ENCODE measurements at places on chromosomes 2 and 18.

DNA sequence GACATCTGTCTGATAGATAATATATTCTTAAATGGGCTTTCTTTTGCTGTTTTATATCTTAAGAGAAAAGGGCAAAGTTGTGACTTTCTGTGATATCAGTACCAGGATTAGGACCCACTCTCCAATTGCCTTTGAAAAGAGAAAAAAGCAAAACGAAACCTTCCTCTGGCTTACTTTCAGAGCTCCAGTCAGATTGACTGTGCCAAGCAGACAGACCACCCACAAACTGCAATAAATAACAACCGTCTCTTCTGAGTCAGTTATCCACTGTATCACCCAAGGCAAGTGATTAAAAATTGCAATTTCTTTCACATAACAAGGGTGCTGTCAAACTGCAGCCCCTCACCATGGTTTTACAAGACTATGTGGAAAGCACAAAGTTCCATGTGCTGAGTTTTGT lies 230.5 kb upstream of the SETBP1 start:
- no peak for DNase-seq

GRCh38 chr2:119225105-119225865 lies 1.7 kb downstream of the STEAP3 start:
- DNase-seq = no peak

- DNase-seq = no peak
Observed at GRCh38 chr2:89845532-89845931, 1154.1 kb downstream of the RPIA start.

GRCh38 chr2:100845141-100845991 lies 25.4 kb downstream of the NPAS2 start:
- DNase-seq = no peak

GRCh38 chr2:102632380-102633175 lies 13.2 kb downstream of the SLC9A2 start:
- no peak for DNase-seq

GRCh38 chr2:182870227-182870626 lies 3.8 kb upstream of the FRZB start:
- no peak for DNase-seq

GRCh38 chr2:132542953-132543569 lies 126.5 kb downstream of the GPR39 start:
- no peak for DNase-seq

DNA sequence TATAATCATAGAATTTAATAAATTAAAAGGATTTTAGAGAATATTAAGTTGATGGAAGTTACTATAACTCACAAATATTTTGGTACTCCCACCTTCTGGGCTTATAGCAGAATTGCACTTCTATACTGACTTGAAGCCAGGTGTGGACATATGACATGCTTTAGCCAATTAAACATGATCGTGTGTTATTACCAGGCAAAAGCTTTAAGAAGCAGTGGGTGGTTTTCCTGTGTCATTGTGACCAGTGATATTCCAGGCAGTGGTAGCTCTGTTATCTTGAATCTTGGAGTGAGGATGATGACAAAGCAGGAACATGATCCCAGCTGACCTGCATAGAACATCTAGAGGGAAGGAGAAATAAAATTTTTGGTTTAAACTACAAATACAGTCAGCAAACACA lies 370.9 kb upstream of the ZEB2 start:
- no peak for DNase-seq

DNA sequence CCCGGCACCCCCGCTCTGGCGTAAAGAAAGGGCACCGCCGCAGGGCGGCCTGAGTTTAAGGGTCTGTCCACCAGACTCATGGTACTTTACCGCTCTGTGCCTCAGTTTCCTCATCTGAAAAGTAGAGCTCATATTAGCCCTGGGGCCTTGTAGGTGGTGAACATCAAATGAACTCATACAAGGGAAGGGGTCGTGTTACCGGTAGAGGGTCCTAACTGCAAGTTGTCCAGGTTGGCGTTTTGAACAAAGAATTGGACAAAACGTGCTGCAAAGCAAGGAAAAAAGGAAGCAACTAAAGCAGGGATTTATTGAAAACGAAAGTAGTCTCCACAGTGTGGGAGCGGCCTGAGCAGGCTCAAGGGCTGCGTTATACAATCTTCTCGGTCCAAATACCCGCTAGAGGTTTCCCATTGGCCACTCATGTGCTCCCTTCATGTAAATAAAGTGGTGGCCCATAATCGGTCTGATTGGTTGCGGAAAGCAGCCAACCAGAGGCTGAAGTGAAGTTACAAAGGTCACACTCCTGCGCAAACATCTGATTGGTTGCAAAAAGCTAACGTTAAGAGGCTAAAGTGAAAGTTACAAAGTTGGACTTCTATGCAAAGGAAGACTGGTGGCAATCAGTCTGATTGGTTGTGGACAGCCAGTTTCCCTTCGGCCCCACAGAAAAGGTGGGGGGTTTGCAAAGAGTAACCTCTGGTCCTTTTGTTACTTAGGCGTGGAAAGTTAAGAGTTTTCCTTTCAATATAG lies 80.7 kb upstream of the LDLRAD4 start:
- DNase-seq = no peak

DNA sequence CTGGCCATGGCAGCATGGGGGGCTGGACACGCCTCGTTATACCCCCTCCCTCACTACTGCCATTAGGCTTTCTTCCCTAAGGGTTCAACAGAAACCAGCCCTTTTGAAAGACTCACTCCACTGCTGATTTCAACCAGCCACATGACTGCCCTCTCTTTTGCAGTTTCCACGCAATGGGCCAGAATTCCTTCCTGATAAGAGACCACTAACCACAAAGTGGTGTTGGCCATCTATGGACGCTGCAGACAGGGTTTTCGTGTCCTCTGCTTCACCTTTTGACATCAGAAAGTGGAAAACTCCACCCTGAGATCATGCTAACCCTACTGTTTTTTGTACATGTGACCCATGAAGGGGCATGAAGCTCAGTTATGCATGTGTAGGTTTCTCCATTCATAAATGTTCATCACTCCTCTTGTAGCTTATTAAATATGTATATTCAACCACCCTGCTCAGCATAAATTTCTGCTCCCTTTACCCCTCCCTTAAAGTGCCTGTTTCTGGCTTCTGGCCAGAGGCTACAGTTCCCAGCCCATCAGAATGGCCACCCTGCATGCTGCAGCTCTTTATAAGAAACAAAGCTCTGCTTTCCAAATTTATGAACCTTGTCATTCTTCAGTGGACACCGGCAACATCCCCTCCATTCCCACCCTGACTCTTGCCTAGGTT lies 106.6 kb upstream of the MSH6 start:
- DNase-seq = no peak

DNA sequence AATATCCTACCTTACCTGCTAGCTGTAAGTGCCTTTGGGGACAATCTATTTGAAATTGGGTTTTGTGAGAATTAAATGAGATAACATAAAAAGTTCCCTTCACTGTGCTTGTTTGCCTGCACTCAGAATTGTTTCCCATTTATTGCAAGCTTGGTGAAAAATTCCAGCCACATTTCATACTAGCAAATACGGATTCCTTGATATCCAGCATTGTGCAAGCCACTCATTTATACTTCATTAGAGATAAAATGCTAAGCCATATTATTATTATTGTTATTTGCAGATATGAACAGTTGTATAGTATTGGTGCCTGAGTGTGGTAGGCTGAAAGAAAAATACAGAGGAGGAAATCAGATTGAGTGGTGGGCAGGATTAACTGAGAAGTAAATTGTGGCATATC lies 31.9 kb downstream of the ACSL3 start:
- DNase-seq = no peak

DNA sequence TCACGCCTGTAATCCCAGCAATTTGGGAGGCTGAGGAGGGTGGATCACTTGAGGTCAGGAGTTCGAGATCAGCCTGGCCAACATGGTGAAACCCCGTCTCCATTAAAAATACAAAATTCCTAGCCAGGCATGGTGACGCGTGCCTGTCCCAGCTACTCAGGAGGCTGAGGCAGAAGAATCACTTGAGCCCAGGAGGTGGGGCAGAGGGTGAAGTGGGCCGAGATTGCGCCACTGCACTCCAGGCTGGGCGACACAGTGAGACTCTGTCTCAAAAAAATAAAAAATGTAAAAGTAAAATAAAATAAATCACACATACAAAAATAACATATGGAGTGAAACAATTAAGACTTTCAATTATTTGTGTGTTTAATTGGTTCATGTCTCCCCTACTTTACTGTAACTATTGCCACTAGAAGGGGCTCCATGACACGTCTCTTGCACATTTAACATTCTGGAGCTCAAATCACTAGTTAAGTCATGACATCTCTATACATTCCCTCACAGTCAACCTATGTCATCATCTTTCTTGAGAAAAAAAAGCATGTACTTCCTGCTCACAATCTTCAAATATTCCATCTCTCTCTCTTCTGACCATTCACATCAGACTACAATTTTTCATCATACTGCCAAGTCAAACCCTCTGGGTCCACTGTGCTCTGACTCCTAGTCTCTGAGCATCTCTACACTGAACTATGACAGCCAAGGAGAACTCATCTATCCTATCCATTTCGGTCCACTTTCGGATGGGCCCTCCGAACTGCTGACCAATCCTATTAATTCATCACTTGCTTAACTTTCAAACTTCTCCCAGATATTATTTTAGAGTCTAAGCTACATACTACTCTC lies 6.7 kb downstream of the GFPT1 start:
- no peak for DNase-seq

DNA sequence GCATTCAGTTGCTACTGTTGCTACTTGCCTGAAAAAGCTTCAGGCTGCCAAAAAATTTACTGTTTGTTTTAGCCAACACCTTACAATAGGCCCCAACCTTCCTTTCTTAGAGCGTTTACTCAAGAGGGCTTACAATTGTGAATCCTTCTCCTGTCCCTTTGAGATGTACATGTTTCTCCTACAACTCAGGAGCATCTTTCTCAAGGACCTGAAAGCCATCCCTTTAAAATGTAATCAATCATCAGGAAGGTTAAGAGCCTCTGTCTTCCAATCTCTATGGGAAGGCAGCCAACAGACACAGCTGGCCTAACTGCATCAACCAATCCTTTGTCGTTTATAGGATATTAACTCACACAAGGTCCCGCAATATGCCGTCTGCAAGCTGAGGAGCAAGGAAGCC lies 3.4 kb upstream of the IER3IP1 start:
- DNase-seq = no peak

- no peak for DNase-seq
Observed at GRCh38 chr2:241088791-241089732, 13.0 kb downstream of the MTERF4 start.

DNA sequence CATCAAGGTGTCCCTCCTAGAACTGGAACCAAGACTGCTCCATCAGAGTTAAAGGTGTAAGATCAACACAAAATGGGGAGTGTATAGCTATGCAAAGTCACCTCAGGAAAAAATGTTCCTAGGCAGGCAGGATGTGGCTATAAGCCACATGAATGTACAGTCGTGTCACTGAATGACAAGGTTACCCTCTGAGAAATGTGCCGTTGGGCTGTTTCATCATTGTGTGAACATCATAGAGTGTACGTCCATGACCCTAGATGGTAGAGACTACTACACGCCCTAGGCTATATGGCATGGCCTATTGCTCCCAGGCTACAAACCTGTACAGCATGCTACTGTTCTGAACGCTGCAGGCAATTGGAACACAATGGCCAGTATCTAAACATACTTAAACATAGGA lies 24.5 kb downstream of the TYMS start:
- no peak for DNase-seq

- no peak for DNase-seq
Observed at GRCh38 chr2:174570318-174570958, 27.2 kb downstream of the WIPF1 start.

DNA sequence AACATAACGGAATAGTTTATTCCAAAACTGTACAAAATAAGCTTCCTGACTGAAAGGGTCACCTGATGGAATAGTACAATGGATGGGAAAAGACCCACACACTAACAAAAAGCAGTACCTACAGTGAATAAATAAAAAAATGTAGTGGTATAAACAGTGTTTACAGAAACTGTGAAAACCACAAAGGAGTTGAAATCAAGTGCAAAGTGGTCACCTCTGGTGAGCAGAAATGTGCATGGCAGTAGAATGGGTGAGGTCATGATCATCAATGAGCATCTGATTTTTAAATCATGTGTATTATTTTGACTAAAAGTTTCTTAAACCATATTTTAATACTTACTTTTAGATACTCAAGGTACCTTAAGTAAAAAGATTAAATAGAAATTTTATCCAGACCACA lies 11.4 kb downstream of the WDSUB1 start:
- DNase-seq = no peak

- no peak for DNase-seq
Observed at GRCh38 chr2:37648331-37649011, 23.0 kb downstream of the CDC42EP3 start.

GRCh38 chr18:40917056-40917455 lies 1038.0 kb upstream of the PIK3C3 start:
- no peak for DNase-seq

DNA sequence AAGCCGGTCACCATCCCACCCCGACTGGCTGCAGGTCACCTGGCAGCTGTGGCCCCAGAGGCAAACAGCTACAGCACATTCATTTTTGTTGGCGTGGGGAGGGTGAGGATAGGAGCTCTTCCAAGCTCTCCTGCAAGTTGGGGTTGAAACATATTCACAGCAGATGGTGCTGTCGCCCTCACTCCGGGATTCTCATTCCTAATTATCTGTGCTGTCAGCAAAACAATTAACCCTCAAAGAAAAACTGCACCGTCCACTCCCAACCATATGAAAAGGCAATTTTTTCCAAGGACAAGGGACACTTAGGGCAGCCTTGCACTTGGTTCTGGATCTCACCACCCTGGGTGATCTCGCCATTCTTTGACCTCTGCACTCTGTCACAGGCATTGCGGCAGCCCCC lies 68.6 kb downstream of the ZBTB7C start:
- DNase-seq = no peak

- DNase-seq = peak; percentile 47
Observed at GRCh38 chr18:44709307-44710126, 28.8 kb downstream of the SETBP1 start.

- DNase-seq = no peak
Observed at GRCh38 chr2:217279556-217279955, 419.7 kb upstream of the TNP1 start.

GRCh38 chr2:124325667-124326440 lies 300.8 kb downstream of the CNTNAP5 start:
- DNase-seq = no peak

- peak; percentile 19 for DNase-seq
Observed at GRCh38 chr2:119544075-119544938, at the start of gene CFAP221. TSS of gene CFAP221 (plus strand) at chr2:119544449. CDS start at chr2:119546132, 1,683 bp downstream.
